ENCODE measurements at places on chromosomes 2 and 18.

GRCh38 chr2:69493268-69493667 is 56.0 kb upstream of the NFU1 start:
- DNase-seq: no peak

DNA sequence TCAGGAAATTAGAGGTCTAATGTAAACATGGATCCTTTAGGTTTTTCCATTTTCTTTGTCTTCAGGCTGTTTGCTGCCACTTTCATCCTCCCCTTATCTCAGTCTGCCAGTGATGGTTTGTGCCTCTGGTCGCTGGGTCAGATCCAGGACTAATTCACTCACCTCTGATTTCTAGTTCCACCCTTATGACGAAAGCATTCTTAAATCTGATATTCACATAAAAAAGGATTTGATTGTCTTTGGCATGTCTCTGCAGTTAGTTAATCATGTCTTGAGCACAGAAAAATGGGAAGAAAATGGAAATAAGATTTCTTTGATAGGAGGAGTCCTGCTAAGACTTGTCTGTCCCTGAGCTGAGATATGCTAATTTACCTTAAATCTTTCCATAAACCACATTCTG is 4.6 kb downstream of the IL1RL1 start:
- DNase-seq: no peak

DNA sequence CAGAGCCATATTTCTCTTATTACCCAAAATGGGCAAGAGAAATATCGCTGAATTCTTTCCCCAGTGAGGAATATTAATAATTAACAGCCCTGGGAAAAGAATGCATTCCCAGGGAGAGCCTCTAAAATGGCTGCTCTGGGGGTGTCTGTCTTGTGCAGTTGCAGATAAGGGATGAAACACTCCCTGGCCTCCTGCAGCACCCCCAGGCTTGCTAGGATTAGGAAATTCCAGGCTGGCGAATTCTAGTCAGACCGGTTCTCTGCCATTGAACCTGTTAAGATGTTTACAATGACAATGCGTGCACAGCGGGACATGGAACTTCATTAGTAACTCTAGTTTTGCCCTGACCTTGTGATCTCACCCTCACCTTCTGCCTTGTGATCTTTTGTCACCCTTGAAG is 24.5 kb downstream of the MRPL30 start:
- DNase-seq: no peak

GRCh38 chr2:38598991-38599295 is 3.8 kb downstream of the HNRNPLL start:
- no peak for DNase-seq

DNA sequence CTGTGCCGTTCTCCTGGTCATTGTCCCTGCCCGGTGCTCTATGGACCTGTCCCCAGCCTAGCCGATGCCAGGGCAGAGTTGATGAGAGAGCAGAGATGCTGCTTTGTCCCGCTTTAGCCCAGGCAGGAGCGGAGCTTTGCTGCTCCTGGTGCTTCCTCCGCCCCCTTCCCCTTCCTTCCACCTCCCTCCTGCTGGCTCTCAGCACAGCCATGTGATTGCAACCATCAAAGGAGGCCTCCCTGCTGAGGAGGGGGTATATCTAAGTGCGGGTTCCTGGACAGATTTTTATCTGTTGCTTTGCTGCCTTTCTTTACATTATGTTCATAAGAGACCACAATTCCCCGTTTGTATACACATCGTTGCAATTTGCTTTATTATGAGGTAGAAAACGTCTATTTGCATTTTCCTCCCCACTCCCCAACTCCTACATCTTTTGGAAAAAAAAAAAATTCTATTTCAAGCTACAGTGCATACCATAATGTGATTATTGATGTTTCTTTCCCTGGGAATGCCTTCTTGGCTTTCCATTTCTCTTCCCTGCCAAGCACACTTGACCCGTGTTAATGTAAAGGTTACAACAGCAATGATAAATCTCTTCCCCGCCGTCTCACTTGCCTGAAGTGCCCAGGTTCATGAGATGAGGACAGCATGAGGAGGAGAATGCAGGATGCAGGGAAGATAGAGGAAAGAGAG is 25.4 kb downstream of the ALPK2 start:
- DNase-seq: peak; percentile 35

- no peak for DNase-seq
These were observed 194.3 kb upstream of the ERBB4 start for GRCh38 chr2:212732860-212733259.

- DNase-seq: no peak
These were observed 16.7 kb upstream of the ADI1 start for GRCh38 chr2:3535794-3536681.

DNA sequence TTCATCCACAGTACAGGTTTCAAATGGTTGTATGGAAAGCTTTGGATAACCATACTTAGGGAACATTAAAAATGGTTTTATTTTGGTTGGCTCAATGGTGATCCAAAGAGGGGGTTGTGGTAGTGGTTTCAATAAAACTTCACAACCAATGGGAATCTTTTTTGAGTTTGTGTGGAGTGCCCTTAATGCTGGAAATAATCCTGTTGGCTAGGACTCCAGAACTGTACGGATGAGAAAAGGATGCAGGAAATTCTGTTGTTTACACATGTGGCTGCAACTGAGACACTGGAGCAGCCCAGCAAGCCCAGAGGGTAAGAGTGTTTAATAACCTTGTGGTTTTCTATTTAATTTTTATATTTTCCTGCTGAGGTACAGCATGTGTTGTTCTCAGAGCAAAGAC is at the start of gene CCDC102B:
CCDC102B (plus strand) TSS at position 210 of the 400 bp plus-strand sequence. CDS start 38,684 bp downstream, outside the sequence.
- DNase-seq: no peak

DNA sequence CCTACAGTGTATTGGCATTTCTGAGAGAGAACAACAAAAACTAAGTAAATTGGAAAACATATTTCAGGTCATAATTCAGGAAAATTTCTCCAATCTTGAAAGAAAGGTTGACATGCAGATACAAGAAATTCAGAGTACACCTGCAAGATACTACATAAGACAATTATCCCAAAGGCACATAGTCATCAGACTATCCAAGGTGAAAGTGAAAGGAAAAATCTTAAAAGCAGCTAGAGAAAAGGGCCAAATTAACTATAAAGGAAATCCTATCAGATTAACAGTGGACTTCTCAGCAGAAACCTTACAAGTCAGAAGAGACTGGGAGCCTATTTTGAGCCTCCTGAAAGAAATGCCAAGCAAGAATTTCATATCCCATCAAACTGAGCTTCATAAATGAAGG is 449.0 kb upstream of the MMADHC start:
- no peak for DNase-seq

DNA sequence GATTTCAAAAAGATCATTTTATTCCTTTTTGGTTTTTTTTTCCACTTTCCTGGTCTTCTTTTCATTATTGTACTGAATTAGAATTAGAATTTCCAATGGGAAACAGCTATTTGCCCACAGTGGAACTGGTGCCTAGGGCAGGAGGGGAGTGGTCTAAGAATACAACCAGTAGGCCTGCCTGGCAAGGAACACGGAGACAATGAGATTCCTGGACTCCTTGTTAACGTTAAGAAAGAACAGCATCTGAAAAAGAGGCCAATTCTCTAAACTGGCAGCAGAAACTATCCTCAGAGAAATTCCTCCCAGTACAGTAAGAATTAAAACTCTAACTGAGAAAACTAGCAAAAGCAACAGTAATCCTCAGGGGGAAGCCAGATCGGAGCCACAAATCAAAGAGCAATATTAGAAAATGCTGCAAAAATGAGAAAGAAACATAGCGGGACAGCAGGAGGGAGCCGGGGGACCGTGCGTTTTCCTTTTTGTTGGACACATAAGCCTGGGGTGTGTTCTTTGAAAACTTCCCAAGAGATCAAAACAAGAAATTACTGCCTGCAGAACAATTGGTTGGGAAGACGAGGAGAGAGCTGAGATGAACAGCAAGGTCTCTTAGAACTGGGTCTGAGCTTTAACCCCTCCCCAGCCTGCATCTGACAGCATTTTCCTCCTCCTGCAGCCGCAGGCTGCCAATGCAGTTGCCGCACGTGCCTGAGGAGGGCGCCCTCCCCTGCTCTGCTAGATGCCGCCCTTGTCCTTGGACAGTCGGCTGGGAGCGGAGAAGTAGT is 776.0 kb downstream of the TSN start:
- no peak for DNase-seq

GRCh38 chr2:224400886-224401632 is 848 bp downstream of the FAM124B start:
- no peak for DNase-seq

GRCh38 chr2:175999283-175999819 is 2.7 kb downstream of the LNPK start:
- no peak for DNase-seq

DNA sequence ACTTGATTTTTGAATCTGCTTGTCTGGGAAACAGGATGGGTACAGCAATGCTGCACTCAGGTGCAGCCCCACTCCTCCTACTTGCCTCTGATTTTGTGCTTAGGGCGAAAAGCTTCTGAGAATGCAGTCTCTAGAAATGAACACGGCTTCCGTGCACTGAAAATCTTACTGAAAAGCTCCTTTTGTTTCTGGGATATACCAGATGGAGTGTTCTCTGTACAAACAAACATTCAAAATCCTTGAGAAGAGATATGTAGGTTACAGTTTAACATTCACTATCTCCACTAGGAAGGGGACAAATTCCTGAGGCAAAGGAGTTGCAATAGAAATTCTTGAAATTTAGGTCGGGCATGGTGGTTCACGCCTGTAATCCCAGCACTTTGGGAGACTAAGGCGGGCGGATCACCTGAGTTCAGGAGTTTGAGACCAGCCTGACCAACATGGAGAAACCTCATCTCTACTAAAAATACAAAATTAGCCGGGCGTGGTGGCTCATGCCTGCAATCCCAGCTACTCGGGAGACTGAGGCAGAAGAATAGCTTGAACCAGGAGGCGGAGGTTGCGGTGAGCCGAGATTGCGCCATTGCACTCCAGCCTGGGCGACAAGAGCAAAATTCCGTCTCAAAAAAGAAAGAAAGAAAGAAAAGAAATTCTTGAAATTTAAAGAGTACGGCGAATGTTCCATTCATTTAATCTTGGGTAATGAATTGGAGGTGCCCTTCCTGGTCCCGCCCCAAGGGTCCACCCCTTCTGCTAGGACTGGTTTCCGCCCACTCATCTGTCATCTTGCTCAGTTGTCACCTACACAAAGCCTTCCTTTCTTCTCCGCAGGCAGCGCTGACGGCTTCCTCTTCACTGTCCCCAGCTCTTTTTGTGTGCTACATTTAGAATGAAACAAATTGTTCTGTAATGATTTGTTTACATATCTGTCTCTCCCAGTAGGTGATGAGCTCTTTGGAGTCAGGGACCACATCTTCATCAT is 92.4 kb downstream of the SOCS6 start:
- DNase-seq: no peak

- no peak for DNase-seq
These were observed 366.0 kb downstream of the TGIF1 start for GRCh38 chr18:3815991-3816390.

DNA sequence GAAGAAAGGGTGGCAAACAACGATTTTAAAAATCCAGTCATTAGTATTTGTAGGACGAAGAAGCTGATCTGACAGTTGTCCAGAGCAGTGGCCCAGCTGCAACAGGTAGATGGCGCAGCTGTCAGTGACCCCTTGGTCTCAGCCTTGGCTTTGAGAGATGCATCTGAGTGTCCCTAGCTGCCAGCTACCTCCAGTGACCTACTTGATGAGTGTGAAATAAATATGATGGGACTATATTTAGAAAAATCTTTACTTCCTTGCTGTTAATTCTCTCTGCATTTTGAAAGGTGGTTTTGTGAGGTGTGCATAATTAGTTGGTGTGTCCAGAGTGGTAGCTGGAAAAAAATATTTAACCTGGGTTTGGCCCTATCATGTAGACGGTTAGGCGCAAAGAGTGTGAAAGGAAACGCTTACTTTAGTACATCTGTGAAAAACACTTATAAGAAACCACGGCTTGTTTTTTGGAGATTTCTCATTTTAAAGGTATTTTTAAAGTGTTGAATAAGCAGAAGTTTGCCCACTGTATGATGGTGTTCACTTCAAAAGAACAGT is 963 bp downstream of the INPP1 start:
- no peak for DNase-seq

- no peak for DNase-seq
These were observed 14.5 kb downstream of the IAH1 start for GRCh38 chr2:9488583-9489547.

- no peak for DNase-seq
These were observed 60.7 kb downstream of the COMMD1 start for GRCh38 chr2:61966087-61966727.

DNA sequence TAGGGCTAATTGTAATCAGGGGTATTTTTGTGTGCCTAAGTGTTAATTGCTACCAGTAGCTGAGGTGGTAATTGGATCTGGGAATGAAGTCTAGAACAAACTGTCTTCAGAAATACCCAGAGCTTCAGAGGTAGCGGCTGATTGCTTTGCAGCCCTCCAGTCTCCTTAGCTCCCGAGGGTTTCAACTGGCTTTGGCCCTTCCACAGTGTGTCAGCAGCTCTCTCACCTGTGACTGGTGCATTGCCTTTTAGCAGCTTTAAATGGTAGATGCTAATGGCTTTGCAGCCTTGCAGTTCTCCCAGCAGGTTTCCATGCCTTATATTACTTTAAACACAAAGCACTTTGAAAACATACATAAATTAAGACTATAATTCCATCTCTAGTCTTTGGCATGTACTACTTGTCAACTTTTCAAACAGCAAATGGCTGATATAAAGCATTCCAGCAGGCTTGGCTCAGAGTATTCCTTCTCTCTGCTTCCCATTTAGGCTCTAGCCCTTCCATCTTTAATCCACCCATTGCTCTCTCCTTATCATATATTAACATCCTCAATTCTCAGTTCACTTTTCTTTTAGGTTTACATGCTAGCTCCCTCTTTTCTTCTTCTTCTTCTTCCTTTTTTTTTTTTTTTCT is 156.4 kb upstream of the GALNT13 start:
- no peak for DNase-seq

DNA sequence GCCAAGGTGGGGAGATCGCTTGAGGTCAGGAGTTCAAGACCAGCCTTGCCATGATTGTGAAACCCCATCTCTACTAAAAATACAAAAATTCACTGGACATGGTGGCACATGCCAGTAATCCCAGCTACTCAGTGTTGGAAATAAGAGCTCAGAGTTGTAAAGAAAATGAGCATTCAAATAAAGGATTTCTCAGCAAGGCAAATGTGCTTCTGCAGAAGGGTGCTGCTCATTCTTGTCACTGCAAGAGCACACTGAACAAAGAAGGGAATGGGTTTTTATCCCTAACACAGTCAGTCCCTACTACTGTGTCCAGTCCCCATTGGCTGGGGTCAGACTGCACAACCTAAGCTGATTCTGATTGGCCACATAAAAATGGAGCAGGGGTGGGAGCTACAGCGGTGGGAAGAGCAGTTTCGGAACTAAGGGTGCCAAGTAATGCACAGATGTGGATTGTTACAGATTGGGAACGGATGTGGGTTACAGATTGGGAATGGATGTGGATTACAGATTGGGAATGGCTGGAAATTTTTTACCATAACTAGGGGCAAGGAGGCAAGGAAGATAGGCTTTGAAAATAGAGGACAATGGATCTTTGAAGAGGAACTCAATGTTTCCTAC is 31.1 kb upstream of the TRAPPC8 start:
- DNase-seq: no peak

GRCh38 chr2:85717308-85718008 is 23.3 kb downstream of the GNLY start:
- DNase-seq: no peak

DNA sequence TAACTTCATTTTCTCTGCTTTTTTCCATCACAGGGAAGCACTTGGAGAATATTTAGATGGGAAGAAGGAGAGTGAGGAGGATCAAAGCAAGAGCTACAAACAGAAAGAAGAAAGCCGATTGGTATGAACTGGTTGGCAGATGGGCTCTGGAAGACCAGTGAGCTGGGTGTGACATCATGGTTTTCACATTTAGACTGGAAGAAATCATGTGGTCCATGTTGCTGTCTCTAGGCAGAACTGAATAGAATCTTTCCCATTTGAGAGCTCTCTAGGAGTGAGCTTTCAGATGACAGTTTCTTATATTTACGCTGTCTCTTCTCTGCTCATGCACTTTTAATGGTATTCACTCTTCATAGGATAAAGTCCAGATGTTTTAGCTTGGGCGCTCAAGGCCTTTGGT is 12.6 kb downstream of the DRC1 start:
- no peak for DNase-seq
